ENCODE measurements at places on chromosomes 7 and 10. TPM values are rescaled to one million over a fixed set of nuclear protein-coding genes. Genes with fewer than 3 reads are reported as not detected.

Gene PRPS1L1
- not detected for total RNA-seq

DNA sequence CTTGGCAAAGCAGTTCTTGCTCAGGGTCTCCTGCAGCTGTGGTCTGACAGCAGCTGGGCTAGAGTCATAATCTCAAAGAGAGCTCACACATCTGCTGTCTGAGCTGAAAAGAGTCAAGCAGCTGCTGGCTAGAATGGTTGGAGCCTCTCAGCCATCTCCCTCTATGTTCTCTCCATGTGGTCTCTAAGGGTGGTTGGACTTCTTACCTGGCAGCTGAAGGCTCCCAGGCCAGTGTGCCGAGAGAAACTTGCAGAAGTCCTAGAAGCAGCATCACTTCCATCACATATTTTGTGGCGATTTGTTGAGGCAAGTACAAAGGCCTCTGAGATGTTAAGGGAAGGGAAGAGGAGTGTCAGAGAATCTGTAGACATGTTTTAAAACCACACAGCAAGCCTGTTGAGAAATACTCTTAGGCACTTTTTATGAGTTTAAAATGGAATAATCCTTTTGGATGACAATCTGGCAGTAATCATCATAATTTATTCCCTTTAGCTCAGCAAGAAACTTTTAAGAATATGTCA, 93.2 kb downstream of the REEP3 start:
- H3K36me3 ChIP-seq = peaks cover 6% of the 10 kb centered on the region
- peak overlapping the region; percentile 19 for H3K27ac ChIP-seq
- no peaks in the 10 kb centered on the region for H3K27me3 ChIP-seq
- peaks cover 26% of the 10 kb centered on the region for H3K4me1 ChIP-seq

- no peak overlapping the region for H3K4me3 ChIP-seq
- H3K36me3 ChIP-seq = peaks cover 95% of the 10 kb centered on the region
Measured at GRCh38 chr7:87192784-87193487, 26.6 kb downstream of the TMEM243 start.

GRCh38 chr10:69491611-69492010, 40.3 kb downstream of the TSPAN15 start:
- no peak for DNase-seq
- H3K27me3 ChIP-seq = no peaks in the 10 kb centered on the region
- no peaks in the 10 kb centered on the region for H3K4me1 ChIP-seq
- no peak overlapping the region for H3K4me3 ChIP-seq

GRCh38 chr7:18770154-18770811, 274.7 kb downstream of the HDAC9 start:
- peak overlapping the region; percentile 62 for H3K27ac ChIP-seq
- peaks cover 48% of the 10 kb centered on the region for H3K4me1 ChIP-seq
- no peaks in the 10 kb centered on the region for H3K27me3 ChIP-seq
- DNase-seq = peak; percentile 85
- peak overlapping the region; percentile 50 for H3K4me3 ChIP-seq

- no peaks in the 10 kb centered on the region for H3K4me1 ChIP-seq
- DNase-seq = no peak
- no peak overlapping the region for H3K4me3 ChIP-seq
- H3K27ac ChIP-seq = no peak overlapping the region
- no peaks in the 10 kb centered on the region for H3K27me3 ChIP-seq
Measured at GRCh38 chr10:86020134-86020533, 346.5 kb downstream of the GRID1 start.

Gene ZNF365
- 0.86 TPM for total RNA-seq

Gene OR2A5
- total RNA-seq = not detected

DNA sequence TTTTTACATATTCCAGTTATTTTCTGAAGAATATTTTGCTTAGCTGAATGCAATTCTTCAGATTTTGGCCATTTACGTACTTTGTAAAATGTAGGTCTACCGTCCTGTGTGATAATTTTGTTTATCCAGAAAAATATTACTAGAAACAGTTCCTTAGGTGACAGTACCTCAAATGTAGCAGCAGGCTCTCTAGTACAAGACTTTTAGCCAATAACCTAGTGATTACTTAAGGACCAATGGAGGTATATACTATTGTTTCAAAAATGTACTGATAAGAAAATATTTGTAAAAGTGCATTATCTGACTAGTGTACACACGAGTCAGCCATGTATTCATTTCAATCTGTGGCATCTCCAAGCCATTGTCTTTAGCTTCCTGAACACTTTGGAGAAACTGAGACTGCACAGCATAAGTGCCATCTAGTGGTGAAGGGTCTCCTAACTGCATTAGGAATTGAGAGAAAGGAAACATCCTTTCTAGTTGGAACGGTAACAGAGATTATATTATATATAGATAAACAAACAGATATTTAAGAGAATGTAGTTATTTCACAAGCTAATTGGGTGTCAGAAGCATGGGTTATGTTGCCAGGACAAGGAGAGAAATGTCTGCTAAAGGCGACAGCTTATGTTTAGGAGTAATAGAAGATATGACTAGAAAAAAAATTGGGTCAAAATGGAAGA, 23.7 kb downstream of the RTKN2 start:
- no peaks in the 10 kb centered on the region for H3K36me3 ChIP-seq
- peak overlapping the region; percentile 74 for H3K4me3 ChIP-seq
- DNase-seq = peak; percentile 81
- H3K27ac ChIP-seq = no peak overlapping the region

- peak overlapping the region; percentile 94 for H3K27ac ChIP-seq
- no peaks in the 10 kb centered on the region for H3K36me3 ChIP-seq
- peak overlapping the region; percentile 92 for H3K4me3 ChIP-seq
- peaks cover 20% of the 10 kb centered on the region for H3K4me1 ChIP-seq
- H3K27me3 ChIP-seq = no peaks in the 10 kb centered on the region
Measured at GRCh38 chr7:27739301-27739908, 557 bp upstream of the TAX1BP1 start.

All from GM23248 (cell line).